ENCODE measurements at places on chromosomes 13 and 19. TPM values are rescaled to one million over a fixed set of nuclear protein-coding genes. Genes with fewer than 3 reads are reported as not detected.

DNA sequence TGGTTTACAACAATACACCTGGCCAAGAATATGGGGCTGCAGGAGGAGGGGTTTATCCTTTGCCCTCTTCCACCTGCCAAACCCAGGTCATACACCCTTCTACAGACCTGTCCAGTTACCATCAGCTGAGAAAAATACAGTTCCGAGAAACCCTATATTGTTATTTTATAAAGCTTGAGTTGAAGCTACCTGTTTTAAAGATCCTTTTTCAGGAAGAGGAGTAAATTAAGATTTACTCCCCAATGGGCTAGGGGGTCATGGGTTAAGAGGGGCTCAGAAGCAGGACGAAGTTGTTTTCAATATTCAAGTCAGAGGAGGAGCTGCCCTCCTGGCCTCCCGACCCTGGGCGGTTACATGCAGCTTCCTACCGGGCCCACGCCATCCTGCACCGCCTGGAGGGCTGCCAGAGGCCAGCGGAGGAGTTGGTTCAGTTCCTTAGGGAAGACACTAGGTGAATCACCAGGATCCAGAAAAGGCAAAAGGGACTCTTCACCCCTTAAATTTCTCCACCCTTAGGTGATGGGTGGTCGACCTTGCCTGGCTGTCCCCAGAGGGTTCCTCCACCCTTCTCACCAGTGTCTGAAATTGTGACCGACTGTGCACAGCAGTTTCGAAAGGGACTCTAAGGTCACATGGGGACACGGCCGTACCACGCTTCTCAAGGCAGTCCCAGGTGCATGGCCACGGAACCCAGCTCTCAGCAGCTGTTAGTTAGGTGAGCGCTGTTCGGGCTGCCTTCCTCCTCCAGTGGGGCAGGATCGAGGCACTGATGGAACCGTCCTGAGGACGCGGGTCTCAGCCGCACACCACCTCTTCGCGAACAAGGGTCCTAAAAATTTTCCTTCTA lies 1.2 kb downstream of the GJB2 start:
- no peak for DNase-seq

GRCh38 chr19:10110076-10110971 lies 1.2 kb upstream of the P2RY11 start:
- DNase-seq, result no peak

The RFPL4A gene
- not detected for total RNA-seq

DNA sequence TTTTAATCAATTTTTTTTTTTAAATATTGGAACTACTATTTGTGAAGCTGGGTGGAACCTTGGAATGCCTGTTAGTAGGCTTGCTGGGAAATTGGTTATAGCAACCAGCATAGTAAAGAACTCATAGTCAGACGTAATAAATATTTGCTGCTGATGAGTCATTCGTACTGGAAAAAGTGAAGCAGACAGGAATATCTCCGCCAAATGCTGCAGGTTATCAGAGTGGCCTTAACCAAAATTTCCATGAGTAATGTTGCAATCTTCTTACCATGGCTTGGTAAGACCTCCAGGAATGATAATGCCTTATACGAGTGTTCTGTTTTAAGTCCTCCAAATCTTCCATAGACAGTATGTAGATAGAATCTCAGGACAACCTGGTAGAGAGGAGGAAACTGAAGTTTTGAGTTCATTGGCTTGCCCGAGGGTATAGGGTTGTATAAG lies 34.2 kb downstream of the MBNL2 start:
- no peak for DNase-seq

GRCh38 chr13:73835138-73835721 lies 299.0 kb downstream of the KLF12 start:
- no peak for DNase-seq

Measured in endothelial cell (in vitro differentiated cells).